IMR-90 (cell line): ENCODE measurements at places on chromosomes 16 and 17.
A peak's percentile ranks its signal among the peaks of the same experiment; 100 is the strongest.

GRCh38 chr17:44071772-44072171, 1.2 kb downstream of the G6PC3 start:
- peak; percentile 14 for DNase-seq

- DNase-seq: no peak
These were observed 96.1 kb upstream of the CBX4 start for GRCh38 chr17:79935197-79935885.

DNA sequence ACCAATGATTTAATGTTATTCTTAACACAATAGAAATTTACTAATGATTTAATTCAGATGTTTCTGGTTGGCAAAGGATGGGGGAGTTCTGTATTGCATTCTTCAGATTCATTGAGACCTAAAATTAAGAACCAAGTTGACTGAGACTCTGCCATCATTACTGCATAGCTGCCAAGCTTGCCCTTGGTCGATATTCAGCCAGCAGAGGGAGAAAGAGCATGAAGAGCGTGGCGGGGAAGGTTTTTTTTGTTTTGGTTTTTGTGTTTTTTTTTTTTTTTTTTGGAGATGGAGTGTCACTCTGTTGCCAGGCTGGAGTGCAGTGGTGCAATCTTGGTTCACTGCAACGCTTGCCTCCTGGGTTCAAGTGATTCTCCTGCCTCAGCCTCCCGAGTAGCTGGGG, 659.4 kb upstream of the EEF2KMT start:
- DNase-seq: no peak

DNA sequence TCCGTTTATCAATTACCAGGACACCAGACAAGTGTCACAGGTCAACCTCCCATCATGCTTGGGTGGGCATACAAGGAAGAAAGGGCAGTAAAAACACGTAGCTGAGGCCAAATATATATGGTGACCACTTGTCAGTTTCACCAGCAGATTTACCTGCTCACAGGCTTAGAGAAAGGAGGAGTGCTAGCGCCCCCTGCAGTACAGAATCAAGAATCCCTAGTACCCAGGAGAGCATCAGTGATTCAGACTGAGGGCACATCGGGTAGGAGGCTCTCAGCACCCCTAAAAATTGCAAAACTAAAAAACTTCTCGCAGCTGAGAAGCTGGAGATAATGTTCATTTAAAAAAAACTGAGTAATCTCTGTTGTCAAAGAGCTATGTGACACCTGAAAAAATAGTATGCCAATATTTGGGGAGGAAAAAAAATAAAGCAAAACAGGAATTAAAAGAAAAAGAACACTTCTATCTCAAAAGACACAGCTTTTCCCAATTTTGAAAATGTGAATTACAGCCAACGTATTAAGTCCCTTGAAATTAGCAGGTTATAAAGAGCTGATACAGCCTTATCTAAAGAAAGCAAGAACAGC, 21.2 kb upstream of the MON1B start:
- peak; percentile 34 for DNase-seq

DNA sequence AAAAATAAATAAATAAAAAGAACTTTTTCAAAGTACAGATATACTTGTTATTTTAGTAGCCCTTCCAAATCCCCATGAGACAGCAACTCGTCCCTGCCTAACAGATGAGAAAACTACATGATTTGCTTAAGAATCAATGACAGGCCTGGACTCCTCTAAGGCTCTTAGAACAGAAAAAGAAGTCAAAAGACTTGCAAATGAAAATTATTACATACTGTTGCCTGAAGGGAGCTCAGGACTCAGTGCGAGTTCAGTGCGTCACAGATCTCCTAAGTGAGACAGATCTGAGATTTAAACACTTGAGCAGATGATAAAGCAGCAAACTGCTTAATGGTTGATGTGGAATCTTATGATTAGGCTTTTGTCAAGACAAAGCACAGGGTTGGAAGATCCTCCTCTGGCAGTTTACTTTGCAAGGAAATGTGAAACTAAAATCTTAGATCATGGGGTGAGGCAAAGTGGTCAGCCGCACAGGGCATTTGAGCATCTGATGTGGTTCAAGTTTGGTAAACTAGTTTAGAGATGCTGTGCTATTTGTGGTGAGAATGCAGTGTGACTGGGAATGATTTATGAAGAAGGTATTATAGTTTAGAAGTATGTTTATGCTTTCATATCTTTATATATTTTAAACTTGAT, 138.1 kb downstream of the TRIM37 start:
- peak; percentile 12 for DNase-seq

- DNase-seq: no peak
These were observed 36.3 kb downstream of the DHRS7C start for GRCh38 chr17:9755083-9755482.

DNA sequence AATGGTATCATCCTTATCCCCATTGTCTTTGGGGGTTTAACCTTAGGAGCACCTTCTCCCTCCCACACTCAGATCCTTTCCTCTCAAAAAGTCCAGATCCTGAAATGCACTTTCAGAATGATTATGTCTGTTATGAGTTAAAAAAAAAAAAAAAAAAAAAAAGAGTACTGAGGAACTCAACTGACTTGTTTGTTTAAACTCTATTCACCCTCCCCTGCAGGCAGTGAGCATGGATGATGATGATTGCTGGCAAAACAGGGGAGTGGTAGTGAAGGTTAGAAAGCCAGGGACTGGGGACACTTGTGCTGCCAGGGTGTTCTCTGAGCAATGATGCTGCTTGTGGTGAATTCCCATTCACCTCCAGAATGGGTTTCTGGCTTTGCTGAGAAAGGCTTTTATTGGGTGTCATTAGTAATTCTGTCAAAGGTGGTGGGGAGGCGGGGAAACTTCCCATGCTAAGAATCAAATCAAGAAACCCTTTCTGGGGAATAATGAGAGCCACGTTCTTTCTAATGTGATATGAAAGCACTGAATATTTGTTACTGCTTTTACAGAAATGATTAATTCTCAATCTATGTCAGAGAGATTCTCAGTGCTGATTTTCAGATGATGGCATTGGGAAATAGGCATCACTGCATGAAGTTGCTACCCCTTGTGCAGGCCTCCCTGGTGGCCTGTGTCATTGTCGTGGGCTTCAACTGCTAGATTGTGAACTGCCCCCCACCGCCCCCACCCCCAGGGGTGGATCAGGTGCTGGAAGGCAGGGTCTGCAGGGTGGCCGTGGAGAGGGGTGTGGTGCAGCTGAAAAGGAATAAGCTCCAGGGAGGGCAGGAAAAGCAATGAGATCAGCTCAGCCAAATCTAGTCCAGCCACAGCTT, 14.1 kb downstream of the CCL4 start:
- no peak for DNase-seq

DNA sequence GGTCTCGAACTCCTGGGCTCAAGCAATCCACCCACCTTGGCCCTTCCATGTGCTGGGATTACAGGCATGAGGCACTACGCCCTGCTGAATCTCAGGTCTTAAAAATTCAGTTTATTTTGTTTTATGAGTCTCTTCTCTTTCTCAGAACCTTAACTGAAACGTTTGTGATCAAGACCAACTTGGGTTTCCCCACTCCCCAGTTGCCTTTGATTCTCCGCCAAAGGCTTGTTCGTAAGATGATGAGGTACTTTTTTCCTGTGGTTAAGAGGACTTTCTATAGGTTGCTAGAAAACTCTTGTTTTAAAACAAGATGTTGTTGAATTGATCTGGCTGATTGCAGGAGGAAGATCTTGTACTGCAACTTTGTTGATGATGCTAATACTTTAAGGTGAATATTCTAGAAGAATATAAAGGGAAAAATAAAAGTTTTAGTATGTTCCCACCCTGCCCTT, 11.7 kb downstream of the ABCC1 start:
- peak; percentile 68 for DNase-seq
